Stimulated activated naive CD8-positive, alpha-beta T cell treated with anti-CD3 and anti-CD28 coated beads, Interleukin-15, Interleukin-2, amounts not matched to agents 100 U/mL and 50 U/mL, for 24 hours (primary cell): ENCODE measurements at places on chromosomes 4 and X.

DNA sequence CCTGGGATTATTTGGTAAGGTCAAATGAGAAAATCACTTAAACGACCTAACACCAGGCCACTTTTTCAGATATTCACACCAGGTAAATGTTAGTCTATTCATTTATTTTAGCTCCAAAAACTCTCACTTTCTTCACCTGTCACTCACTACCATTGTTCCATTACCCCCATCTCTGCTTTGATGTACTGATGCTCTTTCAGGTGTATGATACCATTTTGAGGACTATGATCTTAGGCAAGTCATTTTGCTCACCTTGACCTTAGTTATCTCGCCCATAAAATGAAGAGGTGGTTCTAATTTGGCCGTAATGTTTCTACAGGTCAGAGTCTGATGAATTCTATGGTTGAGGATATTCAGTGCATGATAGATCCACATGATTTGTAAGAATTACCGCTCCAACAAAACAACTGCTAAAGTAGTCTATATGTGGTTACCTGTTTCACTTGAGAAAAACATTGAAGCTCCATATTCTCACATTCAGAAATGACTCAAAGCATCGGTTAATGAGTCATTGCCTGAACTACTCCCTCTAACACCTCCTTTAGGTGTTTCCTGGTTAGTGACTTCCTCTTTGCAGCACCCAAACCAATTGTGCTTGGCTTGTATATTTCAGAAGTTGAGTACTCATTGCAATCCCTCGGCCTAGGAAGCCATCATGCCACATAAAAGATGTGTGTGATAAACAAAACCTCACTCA, 4.5 kb downstream of the DTHD1 start:
- peak; percentile 36 for DNase-seq

GRCh38 chrX:3026074-3026815, 15.0 kb upstream of the ARSF start:
- no peak for DNase-seq

GRCh38 chrX:116749943-116750342, 287.2 kb upstream of the CT83 start:
- DNase-seq: no peak

DNA sequence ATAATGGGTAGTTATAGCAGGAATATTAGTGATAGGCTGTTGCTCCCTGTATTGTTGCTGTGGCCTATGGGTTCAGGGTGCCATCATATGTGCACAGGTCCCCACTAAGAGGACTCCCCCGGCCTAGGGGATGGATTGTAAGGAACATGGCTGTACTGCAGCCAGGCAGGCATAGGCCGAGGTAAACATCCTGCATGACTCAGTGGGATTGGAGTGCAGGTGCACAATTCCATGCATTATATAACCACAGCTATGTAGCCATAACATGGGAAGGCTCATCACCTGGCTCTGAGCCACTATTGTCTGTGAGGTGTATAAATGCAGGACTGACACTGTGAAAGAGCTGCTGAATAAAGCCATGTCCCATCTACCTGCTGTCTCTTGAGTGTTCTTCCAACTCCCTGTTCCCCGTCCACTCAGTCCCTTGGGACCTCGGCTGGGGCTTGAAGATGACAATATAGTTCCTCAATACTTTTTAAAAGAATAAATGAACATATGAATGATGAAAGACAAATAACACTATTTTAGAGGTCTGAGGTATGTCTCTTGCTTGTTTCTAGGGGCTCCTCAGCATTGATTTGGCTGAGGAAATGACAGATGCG, 425.2 kb downstream of the IDS start:
- no peak for DNase-seq

DNA sequence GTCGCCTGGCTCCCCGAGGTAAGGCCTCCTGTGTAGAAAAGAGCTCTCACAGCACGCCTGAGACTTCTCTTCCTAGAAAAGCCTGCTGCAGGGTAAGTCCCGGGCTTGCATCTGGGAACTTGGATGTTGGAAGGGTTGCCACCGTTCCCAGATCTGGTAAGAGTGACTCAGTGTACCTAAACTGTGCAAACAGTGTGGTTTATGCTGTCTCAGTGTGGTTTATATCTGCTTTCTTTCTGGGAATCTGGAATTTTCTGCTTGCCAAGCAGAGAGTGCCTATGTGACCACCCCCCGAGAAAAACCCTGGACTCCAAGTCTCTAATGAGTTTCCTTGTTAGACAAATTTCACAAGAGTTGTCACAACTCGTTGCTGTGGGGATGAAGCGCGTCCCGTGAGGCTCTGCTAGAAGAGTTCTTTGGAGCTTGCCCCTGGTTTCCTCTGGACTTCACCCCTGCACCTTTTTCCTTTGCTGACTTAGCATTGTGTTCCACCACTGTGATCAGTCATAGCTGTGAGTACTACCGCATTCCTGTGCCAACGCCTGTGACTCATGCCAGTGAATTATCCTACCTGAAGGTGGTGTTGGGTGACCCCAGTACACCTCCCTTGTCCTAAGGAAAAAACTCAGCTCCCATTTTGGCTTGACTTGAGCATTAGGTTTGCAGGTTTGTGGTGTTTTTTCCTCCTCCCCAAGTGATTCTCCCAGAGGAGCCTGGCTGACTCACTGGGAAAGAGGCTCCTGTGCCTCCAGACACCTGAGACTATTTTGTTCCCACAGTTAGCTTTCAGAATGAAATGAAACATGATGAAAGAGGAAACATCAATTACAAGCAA, 14.5 kb downstream of the SLC2A9 start:
- DNase-seq: no peak
